ENCODE measurements at places on chromosomes 13 and 19.

DNA sequence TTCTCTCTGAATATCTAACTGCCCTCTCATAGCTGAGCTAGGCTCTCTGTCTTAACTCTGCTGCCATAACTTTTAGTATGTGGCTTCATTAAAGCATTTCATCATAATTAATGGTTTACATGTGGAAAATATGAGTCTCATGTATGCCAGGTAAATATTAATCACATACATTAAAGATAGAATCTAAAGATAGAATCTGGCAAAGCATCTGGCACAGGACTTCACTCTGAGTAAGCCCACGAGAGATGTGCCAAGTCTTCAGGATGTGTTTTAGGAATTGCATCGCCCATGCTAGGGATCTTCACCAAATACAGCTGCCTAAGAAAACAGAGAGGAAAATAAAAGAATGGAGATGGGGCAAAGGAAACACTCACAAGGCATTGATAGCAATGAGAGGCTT is 285.8 kb downstream of the DIAPH3 start:
- DNase-seq = no peak

DNA sequence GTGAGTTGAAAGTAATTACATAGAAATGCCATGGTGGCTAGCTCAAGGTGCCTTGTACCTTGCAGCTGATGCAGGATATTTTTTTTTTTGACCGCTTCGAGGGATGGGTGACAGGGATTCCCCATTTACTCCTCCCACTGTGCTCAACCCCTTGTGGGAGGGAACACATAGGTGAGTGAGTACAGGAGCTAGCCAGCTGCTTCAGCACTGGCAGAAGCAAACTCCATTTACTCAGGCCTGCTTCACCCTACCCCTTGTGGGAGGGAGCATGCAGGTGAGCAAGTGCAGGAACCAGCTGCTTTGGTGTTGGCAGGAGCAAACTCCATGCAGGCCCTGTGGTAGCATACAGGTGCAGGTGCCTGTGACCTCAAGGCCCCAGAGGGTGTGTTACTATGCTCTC is 330.1 kb downstream of the TDRD3 start:
- DNase-seq = no peak

GRCh38 chr13:93468433-93468832 is 241.8 kb downstream of the GPC6 start:
- DNase-seq = no peak

DNA sequence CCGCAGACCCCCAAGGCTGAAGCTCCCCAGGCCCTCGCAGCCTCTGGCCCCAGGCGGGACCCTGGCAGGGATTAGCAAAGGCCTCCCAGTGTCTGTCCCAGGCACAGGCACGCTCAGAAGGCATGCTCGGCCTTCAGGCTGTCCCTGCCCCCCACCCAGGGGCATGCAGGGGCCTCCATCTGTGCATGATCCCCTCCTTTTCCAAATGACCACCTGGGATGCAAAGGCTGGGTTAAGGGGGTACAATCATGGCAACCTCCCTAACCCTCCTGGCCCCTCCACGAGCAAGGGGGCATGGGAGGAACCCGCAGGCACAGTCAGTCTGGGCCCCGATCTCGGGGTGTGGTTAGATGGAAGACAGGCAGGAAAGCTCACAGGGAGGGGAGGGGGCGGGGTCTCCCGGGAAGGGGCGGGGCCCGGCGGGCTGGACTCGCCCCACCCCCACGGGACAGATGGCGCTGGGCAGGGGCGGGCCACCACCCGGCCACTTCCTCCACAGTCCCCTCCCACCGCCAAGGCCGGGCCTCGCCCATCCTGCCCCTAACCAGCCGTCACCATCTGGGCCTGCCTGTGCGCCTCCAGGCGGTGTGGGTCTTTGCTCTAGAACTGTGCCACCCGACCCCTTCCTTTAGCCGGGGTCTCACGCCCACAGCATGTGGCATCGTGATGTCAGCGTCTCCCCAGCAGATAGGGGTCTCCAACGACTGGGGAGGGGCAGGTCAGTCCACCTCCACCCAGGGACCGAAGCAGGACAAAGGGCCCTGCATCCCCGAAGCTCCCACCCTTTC is 7.0 kb upstream of the REXO1 start:
- no peak for DNase-seq

- no peak for DNase-seq
These were observed 86.1 kb downstream of the THSD1 start for GRCh38 chr13:52319876-52320275.

All from cerebellar nuclear complex (tissue), 1 donor.